ENCODE measurements at places on chromosomes 11 and 22.
A peak's percentile ranks its signal among the peaks of the same experiment; 100 is the strongest.

DNA sequence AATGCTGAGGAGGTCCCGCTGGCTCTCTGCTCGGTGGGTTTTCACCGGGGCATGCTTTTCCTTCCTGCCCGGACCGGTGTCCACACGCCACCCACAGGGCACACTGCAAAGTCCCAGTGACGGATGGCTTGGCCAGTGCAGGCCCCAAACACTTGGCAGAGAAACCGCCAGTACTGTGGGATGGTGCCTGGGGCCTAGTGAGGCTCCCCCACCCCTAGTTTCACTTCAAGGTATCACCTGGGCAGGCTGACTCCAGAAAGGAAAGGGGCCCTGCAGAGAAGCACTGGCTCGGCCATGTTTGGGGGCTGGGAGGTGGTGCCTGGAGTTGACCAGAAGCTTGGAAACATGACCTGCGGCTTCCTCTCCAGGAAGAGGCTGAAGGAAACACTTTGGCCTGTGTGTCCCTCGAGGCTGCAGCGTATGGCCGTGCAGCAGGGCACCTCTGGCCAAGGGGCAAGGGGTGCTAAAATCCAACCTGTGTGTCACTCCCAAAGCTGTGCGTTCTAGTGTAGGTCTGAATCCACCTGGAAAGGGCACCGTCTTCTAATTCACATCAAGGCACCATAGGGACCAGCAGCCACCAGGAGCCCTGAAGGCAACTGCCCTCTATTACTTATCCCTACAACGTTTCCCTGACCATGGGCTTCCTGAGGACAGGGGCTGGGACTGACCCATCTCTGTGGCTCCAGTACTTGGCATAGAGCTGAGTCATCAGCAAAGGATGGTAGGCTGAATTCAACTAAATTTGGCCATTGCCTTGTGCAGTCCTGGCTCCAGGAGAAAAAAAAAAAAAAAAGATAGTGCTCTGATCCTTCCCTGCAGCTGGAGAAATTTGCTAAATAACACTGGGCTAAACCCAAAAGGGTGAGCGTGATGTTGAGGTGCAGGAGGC lies 22.6 kb downstream of the TPBGL start:
- no peak for DNase-seq

DNA sequence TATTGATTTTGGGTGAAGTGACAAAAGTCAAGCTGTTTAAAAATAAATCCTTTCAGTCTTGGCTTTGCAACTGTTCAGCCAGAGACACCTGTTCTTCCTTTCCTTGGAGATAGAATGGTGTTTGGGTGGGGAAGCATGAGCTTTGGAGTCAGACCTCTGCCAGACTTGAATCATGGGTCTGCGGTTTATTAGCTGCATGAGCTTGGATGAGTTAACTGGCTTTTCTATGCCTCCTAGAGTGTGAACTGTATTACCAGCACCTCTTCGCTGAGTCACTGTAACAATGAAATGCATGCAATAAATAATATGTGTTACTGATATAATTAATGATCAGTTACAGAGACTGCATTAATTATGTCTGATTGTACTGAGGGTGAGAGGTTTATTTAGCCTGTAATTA lies 13.5 kb upstream of the MYEOV start:
- no peak for DNase-seq

- no peak for DNase-seq
These were observed 47.0 kb upstream of the SUSD2 start for GRCh38 chr22:24134090-24134846.

GRCh38 chr11:9771071-9771511 lies 107.2 kb downstream of the SWAP70 start:
- no peak for DNase-seq

DNA sequence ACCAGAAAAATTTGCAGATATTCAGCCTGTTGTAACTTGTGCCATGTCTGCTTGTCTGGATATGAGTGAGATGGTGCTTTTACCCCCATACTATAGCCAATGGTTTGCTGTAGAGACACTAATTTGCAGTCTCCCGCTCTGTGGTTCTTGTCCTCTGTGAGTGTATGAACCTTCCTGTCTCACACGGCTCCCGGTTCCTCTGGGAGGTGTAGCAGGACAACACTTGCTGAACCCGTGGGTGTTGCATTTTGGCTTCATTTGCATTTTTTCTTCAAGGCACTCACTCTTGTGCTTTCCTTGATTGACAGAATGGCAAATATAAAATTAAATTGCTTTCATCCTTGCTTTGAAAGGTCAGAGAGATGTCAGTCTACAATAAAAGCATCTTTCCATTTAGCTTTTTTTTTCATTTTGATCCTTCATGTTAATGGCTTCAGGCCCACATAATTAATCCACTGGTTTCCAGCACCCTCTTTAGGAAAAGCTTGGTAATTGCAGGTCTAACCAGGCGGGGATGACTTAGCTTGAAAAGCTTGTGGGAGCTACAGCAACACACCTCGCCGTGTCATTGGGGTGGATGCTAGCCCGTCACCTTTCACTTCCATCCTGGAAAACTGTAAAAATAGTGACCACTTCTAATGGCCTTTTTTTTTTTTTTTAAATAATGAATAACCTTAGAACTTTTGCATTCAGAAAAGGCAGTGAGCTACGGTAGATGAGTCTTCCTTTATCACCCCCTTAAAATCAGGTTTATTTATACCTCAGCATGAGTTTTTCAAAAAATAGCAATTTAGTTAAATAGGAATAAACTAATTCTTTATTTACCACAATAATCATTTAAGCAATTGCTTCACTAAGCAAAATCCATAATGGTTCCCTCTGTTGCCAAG lies 27.4 kb upstream of the ST14 start:
- DNase-seq = peak; percentile 72

DNA sequence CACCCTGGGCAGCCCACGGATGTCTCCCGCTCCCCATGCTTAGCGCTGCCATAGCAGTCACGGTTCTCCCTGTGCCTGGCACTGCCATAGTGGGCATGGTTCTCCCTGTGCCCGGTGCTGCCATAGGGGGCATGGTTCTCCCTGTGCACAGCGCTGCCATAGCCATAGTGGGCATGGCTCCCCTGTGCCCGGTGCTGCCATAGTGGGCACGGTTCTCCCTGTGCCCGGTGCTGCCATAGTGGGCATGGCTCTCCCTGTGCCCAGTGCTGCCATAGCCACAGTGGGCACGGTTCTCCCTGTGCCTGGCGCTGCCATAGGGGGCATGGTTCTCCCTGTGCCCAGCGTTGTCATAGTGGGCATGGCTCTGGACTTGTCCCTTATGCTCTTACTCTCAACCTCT lies 19.9 kb upstream of the ARAP1 start:
- DNase-seq = no peak

DNA sequence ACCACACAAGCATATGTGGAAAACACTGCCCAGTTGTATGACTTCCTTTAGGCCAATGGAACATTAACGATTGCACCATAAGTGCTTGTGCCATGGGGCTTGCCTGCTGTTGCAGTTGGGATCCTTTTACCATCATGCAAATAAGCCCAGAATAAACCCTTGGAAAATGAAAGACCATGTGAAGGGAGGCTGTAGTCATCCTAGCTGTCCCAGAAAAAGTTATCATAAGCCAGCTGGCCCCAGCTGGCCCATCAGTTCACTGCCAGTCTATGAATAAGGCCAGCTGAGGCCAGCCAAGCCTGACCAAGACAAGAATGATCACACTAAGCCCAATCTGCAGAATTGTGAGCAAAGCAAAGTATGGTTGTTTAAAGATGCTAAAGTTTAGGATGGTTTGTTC lies 253.9 kb upstream of the ARHGAP20 start:
- DNase-seq = peak; percentile 56

- DNase-seq = no peak
These were observed 301.2 kb downstream of the OR4C45 start for GRCh38 chr11:50333861-50334260.

GRCh38 chr11:109027851-109028250 lies 363.0 kb downstream of the DDX10 start:
- DNase-seq = no peak

Data from mesenchymal stem cell (in vitro differentiated cells and primary cell).